ENCODE measurements at places on chromosomes 12 and 14.

GRCh38 chr12:29207120-29207519 is 58.0 kb downstream of the FAR2 start:
- DNase-seq, result no peak

DNA sequence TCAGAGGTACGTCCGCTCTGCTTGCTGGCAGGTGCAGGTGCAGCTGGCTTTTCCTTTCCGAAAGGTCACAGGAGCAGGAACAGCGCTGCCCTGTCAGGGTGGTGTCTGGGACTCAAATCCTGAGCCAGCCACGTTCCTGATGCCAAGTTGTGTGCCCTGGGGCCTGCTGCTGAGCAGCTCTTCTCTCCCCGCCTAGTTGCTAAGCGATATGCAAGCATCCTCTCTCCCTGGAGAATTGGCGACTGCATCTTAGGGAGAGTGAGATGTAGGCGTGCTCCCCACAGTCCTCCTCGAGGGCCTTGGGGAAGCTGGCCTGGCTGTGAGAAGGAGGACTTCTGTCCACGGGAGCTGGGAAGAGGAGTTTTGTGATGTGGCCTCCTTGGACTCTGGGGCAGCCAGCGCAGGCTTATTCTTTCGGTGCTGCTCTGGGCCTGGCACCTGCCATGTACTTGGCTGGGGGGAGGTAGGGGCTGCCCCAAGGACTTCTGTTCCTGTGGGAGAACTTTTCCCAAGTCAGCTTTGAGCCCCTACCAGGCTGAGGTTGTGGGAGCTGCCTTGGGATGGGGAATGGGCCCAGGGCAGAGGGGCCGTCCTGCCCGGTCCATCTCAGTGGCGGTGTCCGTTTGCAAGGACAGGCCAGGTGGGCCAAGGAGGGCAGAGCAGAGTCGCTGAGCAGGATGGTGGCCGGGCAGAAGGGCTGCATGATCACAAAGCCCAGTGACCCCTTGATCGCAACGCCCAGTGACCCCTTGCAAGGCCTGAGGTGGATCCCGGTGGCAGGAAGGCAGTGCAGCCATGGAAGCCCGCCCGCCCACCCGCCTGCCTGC is 183.5 kb downstream of the ADGRD1 start:
- DNase-seq, result no peak

DNA sequence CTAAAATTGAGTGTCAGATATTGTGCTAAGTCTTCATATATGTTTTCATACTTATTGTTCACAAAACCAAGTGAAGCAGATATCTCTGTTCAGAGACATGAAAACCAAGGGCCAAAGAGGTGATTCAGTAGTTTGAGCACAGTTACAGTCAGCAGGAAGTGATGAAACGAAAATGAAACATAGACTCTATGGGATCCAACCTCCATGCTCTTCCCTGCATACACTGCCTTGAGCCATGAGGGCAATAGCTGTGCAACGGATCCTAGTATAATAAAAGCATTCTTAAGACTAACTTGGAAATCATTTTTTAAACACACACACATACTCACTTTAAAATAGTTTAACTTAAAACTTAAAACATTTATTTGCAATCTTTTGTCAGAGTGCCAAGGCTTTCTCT is 27.9 kb downstream of the ESR2 start:
- no peak for DNase-seq

- no peak for DNase-seq
These were observed 8.3 kb downstream of the CPNE6 start for GRCh38 chr14:24079491-24080141.

- DNase-seq, result no peak
These were observed 8.0 kb upstream of the ITGA5 start for GRCh38 chr12:54427106-54427505.

GRCh38 chr12:53791735-53792326 is 40.1 kb upstream of the CISTR start:
- DNase-seq, result no peak

GRCh38 chr12:40225984-40226602 is 1.3 kb downstream of the LRRK2 start:
- DNase-seq, result no peak

GRCh38 chr14:21680072-21680471 is 6.5 kb upstream of the OR4E1 start:
- DNase-seq, result no peak

DNA sequence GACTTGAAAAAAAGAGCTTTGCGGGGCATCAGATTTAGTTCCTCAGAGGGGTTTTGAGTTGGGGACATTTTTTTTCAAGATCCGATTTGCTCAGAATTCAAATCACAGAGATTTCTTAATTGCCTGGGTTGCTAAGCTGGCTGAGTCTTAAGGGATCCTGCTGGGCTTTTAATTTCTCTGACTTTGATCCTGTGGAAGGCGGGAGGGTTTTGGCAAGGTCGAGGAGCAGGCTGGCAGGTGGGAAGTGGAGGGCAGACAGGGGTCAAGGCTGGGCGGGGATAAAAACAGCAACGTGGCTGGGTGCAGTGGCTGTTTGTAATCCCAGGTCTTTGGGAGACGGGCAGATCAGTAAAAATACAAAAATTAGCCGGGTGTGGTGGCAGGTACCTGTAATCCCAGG is 33.5 kb upstream of the CCDC63 start:
- DNase-seq, result no peak

DNA sequence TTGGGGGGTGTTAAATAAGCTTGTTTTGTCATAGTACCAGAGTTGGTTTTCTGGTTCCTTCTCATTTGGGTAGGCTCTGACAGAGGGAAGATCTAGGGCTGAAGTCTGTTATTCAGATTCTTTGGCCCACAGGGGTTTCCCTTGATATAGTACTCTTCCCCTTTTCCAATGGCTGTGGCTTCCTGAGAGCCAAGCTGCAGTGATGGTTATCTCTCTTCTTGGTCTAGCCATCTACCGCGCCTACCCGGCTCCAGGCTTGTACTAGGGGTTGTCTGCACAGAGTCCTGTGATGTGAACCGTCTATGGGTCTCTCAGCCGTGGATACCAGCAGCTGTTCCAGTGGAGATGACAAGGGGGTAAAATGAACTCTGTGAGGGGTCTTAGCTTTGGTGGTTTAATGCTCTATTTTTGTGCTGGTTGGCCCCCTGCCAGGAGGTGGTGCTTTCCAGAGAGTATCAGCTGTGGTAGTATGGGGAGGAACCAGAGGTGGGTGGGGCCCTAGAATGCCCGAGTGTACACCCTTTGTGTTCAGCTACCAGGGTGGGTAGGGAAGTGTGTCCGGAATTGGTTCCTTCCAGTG is 209.7 kb downstream of the GPHN start:
- no peak for DNase-seq

GRCh38 chr12:119088685-119089379 is 89.9 kb upstream of the HSPB8 start:
- DNase-seq, result no peak

DNA sequence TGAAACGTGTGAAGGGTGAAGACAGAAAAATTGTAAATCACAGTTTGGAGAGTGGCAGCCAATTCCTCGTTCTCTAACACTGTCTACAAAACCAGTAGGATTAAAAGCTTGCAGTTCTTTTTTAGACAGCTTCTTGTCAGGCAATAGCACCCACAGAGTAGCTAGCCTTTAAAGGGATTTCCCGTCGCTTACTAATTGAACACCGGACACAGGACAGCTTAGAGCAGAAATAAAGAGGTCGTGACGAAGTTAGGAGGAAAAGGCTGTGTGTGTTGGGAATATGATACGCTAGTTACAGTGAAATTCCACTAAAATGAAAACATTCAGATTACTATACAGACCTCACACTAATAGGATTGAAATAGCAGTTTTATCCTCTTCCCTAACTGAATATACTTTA is 149.1 kb upstream of the FLRT2 start:
- DNase-seq, result no peak

DNA sequence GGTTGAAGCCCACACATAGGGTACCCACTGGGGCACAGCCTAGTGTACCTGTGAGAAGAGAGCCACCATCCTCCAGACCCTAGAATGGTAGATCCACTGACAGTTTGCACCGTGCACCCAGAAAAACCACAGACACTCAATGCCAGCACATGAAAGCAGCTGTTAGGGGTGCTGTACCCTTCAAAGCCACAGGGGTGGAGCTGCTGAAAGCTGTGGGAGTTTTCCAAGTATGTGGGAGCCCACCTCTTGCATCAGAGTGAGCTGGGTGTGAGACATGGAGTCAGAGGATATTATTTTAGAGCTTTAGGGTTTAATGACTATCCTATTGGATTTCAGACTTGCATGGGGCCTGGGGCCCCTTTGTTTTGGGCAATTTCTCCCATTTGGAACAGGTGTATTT is 30.5 kb downstream of the TSPAN19 start:
- no peak for DNase-seq

GRCh38 chr14:100117633-100118395 is 41.6 kb downstream of the DEGS2 start:
- no peak for DNase-seq

DNA sequence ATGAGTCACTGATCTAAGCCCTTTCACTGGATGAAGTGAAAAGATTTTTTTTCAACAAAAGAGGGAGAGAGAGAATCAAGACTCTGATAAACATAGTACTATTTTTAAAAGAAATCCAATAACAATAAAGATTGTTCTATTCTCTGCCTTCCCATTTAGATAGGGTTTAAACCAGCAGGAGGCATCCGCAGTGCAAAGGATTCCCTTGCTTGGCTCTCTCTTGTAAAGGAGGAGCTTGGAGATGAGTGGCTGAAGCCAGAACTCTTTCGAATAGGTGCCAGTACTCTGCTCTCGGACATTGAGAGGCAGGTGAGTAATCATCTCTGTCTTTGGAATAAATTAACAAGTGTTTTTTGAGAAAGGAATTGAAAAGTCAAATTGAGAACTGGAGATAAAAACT is 124.9 kb downstream of the DERA start:
- DNase-seq, result no peak
